ENCODE measurements at places on chromosomes 3 and 15.
A peak's percentile ranks its signal among the peaks of the same experiment; 100 is the strongest.

GRCh38 chr15:57018151-57018550 lies 99.7 kb downstream of the TCF12 start:
- H3K27ac ChIP-seq: peak overlapping the region; percentile 7
- no peak for DNase-seq
- peaks cover 16% of the 10 kb centered on the region for H3K36me3 ChIP-seq
- no peak overlapping the region for H3K4me3 ChIP-seq
- H3K27me3 ChIP-seq: no peaks in the 10 kb centered on the region

- H3K27ac ChIP-seq: no peak overlapping the region
- H3K27me3 ChIP-seq: no peaks in the 10 kb centered on the region
- H3K4me3 ChIP-seq: no peak overlapping the region
- H3K4me1 ChIP-seq: no peaks in the 10 kb centered on the region
Measured at GRCh38 chr3:18645619-18646018, 220.5 kb upstream of the SATB1 start.

DNA sequence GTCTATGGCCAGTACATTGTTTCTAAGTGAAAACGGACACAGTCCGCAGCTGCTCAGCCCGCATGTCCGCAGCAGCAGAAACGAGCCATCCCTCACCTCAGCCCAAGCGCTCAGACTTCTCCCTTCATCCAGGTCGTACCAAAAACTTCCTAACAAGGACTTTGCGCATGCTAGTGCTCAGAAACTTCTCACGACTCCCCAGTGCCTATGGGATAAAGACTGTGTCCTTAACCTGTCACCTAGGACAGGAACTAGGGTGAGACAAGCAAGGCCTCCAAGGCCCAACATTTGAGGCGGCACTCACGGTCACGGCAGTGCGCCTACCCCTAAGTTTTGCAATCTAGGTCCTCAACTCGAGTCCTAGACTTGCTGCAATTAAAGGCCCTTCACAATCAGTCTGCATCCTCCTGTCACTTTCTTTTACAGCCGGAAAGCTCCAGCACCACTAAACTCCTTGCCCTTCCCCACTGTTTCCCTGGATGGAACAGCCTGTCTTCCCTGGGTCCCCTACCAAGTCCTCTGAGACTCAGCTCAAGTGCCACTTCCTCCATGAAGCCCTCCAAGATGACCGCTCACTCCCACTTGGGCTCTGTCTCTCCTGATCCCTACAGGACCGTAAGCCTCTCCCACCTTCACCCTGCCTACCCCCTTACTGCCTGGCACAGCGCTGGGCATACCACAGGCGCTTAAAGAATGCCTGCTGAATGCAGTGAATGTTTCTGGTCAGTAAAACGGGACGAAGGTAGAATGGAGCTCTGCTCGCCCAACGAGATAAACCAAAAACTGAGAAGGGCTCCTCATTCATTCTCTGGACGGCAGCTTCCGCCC lies 1.2 kb downstream of the CLN6 start:
- DNase-seq: no peak
- H3K36me3 ChIP-seq: peaks cover 8% of the 10 kb centered on the region
- peaks cover 41% of the 10 kb centered on the region for H3K4me1 ChIP-seq
- H3K4me3 ChIP-seq: peak overlapping the region; percentile 96
- H3K27ac ChIP-seq: peak overlapping the region; percentile 82

DNA sequence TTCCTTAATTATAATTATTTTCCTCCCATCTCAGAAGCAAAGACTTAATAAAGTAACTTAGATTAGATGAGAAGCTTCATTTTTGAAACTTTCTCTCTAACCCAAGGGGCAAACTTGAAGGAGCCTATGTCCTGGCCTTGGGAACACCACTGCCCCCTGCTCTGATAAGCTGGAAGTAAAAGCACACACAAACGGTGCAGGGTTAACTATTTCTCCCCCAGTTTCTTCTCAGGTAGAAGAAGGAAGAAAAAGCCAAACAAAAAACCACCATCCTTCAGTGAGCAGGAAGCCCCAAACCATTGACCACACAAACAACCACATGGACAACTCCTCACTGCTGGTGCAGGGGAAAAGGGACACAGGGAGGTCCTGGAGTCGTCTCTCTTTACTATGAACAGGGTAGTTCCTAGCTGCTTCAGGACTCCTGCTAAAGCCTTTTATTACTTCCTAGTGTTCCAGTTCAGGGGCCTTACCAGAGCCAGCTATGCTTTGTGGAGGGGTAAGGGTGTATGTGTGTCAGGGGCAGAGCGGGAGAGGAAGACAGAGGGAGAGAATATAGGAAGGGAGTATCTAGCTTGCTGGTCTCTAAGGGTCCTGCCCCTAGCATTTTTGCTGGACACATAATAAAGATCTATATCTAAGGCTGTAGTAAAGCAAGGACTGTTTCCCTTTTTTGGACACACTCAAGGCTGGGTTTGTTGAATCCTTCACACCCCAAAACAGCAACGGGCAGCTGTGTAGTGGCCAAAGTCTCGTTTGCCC lies 94.0 kb upstream of the UMPS start:
- H3K36me3 ChIP-seq: no peaks in the 10 kb centered on the region
- H3K27ac ChIP-seq: no peak overlapping the region
- no peaks in the 10 kb centered on the region for H3K4me1 ChIP-seq
- H3K27me3 ChIP-seq: peaks cover 39% of the 10 kb centered on the region
- no peak overlapping the region for H3K4me3 ChIP-seq
- DNase-seq: no peak

- H3K27me3 ChIP-seq: no peaks in the 10 kb centered on the region
- peak overlapping the region; percentile 20 for H3K27ac ChIP-seq
- no peak overlapping the region for H3K4me3 ChIP-seq
- H3K36me3 ChIP-seq: peaks cover 26% of the 10 kb centered on the region
- DNase-seq: no peak
Measured at GRCh38 chr3:15040844-15041243, 24.3 kb downstream of the MRPS25 start.

GRCh38 chr15:72222393-72222792 lies 8.6 kb downstream of the PKM start:
- DNase-seq: no peak
- peaks cover 71% of the 10 kb centered on the region for H3K36me3 ChIP-seq
- H3K27ac ChIP-seq: peak overlapping the region; percentile 72
- H3K4me3 ChIP-seq: peak overlapping the region; percentile 64

DNA sequence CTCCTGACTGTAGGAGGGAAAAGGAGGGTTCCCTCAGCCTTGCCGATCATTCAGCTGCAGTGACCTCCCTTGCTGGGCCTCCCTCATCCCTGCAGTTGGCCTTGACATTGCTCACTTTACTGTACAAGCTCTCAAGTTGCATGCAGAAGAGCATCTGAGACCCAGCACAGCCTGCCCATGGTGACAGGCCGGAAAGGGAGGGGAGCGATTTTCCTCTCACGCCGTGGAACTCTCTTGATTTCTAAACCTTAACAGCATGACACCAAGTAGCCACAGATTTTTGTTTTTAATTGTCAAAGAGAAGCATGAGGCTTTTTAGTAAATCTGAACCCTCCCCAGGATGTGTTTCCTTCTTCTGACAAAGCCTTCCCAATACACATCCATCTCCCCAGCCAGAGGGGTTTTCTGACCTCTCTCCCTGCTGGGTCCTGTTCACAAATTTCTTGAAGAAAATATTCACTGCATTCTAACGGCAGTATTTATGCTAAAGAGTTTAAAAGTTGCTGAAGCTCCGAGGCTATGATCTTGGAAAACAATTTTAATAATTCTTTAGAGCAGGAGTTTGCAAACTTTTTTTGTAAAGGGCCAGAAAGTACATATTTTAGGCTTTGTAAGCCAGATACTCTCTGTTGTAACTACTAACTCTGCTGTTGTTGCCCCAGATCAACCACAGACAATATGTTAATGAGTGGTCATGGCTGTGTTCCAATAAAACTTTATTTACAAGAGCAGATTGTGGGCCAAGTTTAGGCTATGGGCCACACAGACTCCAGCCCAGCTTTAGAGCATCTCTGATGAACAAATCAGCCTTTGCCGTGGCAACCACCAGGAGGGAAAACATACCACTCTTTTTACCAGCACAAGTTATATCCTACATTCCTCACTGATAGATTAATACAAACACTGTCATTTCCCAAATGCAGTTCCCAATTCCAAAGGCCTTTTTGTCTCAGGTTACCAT lies 34.8 kb downstream of the LMCD1 start:
- H3K27me3 ChIP-seq: peaks cover 11% of the 10 kb centered on the region
- DNase-seq: peak; percentile 70
- peaks cover 68% of the 10 kb centered on the region for H3K4me1 ChIP-seq

All from HFFc6 (cell line).